Chondrocyte (in vitro differentiated cells): ENCODE measurements at places on chromosomes 11 and 22. TPM values are rescaled to one million over a fixed set of nuclear protein-coding genes. Genes with fewer than 3 reads are reported as not detected.

The GAB2 gene
- total RNA-seq, result 10.9 to 12.3 TPM (median 12.2 TPM) in 3 replicates

The GGT5 gene
- 30.7 to 47.2 TPM (median 37.5 TPM) in 3 replicates for total RNA-seq

The ARHGAP20 gene
- total RNA-seq, result 0.62 to 1.2 TPM (median 0.62 TPM) in 3 replicates

The ST14 gene
- 0.10 TPM in 2 of 3 replicates, not detected in the other for total RNA-seq

- no peak for DNase-seq
These were observed 64.9 kb downstream of the ENDOD1 start for GRCh38 chr11:95154514-95154913.

DNA sequence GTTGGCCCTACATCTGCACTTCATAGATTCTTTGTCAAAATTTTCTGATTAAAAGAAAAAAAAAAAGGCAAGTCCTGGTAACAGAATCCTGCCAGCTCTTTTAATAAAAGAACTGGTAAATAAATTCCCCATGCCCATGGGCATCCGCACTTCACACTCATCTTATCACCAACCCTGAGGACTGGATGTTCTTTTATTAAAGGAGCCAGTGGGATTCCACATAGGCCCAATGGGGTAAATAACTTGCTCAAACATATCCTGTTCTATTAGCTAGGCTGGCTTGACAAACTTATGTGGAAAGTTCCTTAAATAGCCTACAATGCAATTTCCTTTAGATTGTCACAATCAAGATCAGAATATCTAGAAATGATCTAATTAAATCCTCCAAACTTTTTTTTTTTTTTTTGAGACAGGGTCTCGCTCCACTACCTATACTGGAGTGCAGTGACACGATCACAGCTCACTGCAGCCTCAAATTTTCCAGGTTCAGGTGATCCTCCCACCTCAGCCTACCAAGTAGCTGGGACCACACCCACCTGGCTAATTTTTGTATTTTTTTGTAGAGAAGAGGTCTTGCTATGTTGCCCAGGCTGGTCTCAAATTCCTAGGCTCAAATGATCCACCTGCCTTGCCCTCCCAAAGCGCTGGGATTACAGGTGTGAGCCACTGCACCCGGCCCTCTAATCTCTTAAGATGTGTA lies 380.9 kb downstream of the LARGE1 start:
- DNase-seq, result no peak

GRCh38 chr22:37318364-37319109 lies 36.2 kb downstream of the CYTH4 start:
- no peak for DNase-seq

DNA sequence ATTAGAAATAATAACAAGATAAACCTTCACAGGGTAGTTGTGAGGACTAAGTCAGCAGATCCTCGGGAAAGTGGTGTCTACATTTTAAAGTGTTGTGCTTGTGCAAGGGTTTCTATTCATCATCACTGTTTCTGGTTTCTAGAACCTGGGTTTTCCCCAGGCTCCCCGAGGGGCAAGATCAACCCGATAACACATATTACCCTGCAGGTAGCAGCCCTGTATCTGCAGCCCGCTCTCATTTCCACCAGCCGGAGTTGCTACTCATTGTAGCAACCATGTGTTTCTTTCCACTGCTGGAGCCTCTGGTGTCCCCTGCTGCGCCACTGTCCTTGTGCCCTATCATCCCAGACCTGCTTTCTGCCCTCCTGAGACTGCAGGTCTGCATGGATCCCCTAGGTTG lies 67.0 kb downstream of the MIAT start:
- no peak for DNase-seq

DNA sequence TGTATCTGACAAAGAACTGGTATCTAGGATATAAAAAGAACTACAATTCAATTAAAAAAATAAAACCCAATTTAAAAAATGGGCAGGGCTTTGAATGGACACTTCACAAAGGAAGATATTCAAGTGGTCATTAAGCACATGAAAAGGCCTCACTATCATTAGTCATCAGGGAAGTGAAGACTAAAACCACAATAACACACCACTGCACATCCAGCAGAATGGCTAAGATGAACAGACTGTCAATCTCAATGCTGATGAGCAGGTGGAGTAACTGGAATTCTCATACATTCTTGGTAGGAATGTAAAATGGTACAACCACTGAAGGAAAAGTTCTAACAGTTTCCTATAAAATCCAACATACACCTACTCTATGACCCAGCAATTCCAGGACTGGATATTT lies 8.9 kb downstream of the HPS4 start:
- DNase-seq, result no peak
